ENCODE measurements at places on chromosomes 2 and 18. TPM values are rescaled to one million over a fixed set of nuclear protein-coding genes. Genes with fewer than 3 reads are reported as not detected.

MYO1B gene
- total RNA-seq: 37.7 TPM

- no peak for DNase-seq
Observed at GRCh38 chr2:105038383-105039061, 653 bp downstream of the MRPS9 start.

DNA sequence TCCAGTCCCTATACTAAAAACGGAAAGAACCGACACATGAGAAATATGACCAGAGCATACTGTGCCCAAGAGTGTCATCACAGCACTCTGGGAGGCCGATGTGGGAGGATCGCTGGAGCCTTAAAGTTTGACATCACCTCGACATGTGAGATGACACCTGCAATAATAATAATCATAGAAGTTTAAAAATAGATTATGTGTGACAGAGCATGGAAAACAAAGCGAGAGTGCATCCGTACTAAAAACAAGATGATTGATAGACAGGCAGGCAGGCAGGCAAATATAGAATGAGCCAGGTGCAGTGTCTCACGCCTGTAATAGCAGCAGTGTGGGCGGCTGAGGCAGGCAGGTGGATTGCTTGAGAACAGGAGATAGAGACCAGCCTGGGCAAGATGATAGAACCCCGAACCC lies 114.8 kb upstream of the ANKRD30BL start:
- DNase-seq: no peak

- DNase-seq: no peak
Observed at GRCh38 chr2:160258492-160258805, 58.4 kb upstream of the ITGB6 start.

GRCh38 chr2:95062242-95063085 lies 37.0 kb downstream of the MAL start:
- DNase-seq: no peak

DYSF gene
- total RNA-seq: 7.9 TPM

All from omental fat pad (tissue), 4 donors.